Caki2 (cell line): ENCODE measurements at places on chromosomes 11 and 22. TPM values are rescaled to one million over a fixed set of nuclear protein-coding genes. Genes with fewer than 3 reads are reported as not detected.
A peak's percentile ranks its signal among the peaks of the same experiment; 100 is the strongest.

Gene DCDC1
- not detected in 2 replicates for total RNA-seq

Gene PARVA
- total RNA-seq = 12.8 and 14.8 TPM in 2 replicates

Gene NPAT
- total RNA-seq = 3.0 and 4.5 TPM in 2 replicates

Gene CHRM1
- not detected in 2 replicates for total RNA-seq

Gene ANKK1
- total RNA-seq = not detected in 2 replicates

Gene PHOX2A
- not detected in 2 replicates for total RNA-seq

Gene ABCC8
- not detected in 2 replicates for total RNA-seq

Gene MFNG
- total RNA-seq = 0.46 and 0.54 TPM in 2 replicates

Gene PRG2
- not detected in 2 replicates for total RNA-seq

Gene FOLR1
- total RNA-seq = 7.3 and 8.4 TPM in 2 replicates

Gene DUSP8
- 0.07 and 1.2 TPM in 2 replicates for total RNA-seq

Gene POTEH
- not detected in 2 replicates for total RNA-seq

Gene RFPL1
- not detected in 2 replicates for total RNA-seq

Gene KRTAP5-9
- not detected in 2 replicates for total RNA-seq

Gene ST14
- 0.37 TPM in 1 of 2 replicates, not detected in the other for total RNA-seq

Gene SREBF2
- total RNA-seq = 21.0 and 21.5 TPM in 2 replicates

Gene MS4A8
- not detected in 2 replicates for total RNA-seq

Gene ART5
- 3.5 and 4.9 TPM in 2 replicates for total RNA-seq

Gene TMEM126B
- total RNA-seq = 48.0 and 49.5 TPM in 2 replicates

Gene C11orf87
- total RNA-seq = not detected in 2 replicates

Gene PAMR1
- total RNA-seq = not detected in 2 replicates

DNA sequence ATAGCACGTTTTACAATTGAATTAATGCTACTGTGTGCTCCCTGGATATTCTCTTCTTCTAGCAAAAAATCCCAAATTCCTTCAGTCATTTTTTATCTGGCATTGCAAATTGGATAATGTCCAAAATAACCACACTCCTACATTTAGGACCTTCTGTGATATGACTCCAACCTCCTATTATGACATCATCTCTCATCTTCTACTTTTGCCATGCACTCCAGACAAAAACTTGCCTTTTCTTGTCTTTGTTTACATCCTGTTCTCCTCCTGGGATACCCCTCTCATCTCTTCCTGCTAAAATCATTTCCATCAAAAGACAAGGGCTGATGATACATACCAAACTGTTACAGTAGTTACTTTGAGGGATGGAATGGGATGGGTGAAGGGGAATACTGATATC, 20.6 kb upstream of the TMEM218 start:
- no peak for DNase-seq

GRCh38 chr11:104682206-104682605, 216.1 kb downstream of the CASP12 start:
- no peak for DNase-seq

GRCh38 chr11:116823031-116823843, at the start of gene APOA4:
Gene APOA4, minus strand, starts transcription at chr11:116823304. Its CDS starts 113 bp downstream, at chr11:116823191.
- no peak for DNase-seq

- peak; percentile 100 for DNase-seq
Observed at GRCh38 chr22:35376728-35377472, 4.0 kb upstream of the HMOX1 start.

DNA sequence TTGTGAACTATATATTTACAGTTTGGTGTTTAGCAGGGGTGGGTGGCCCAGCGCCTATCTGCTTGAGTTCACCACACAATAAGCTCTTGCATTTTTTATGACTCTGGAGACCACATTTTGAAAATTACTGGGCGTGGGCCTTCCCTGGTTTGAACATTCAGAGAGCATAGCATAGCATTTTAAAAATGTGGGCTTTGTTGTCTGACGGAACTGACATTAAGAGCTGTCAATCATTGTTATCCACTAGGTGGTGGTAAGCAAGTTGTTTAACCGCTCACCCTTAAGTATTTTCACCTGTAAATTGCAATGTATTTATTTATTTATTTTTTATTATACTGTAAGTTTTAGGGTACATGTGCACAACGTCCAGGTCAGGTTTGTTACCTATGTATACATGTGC, 1.0 kb downstream of the NLRP14 start:
- no peak for DNase-seq

DNA sequence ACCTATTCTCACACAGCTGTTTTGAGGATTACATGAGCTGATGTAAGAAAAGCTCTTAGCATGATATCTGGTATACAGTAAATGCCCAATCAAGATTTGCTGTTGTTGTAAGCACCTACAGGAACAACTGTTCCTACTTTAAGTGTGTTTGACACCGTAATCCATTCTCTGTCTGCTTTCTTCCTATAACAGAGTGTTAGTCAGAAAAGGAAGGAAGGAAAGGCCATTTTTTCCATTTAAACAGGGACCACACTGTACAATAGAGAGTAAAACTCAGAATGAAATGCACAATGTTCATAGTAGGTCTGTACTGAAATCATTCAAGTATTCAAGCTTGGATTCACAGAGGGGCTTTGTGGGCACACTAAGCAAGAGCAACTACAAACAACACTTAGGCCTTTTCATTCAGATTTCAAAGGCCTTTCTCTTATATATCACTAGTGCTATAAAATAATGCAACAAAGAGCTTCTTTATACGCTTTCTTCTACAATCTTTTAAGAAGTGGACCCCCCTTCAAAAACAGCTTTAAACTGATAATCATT, 21.5 kb downstream of the MTCH2 start:
- DNase-seq = no peak

- DNase-seq = no peak
Observed at GRCh38 chr11:12455938-12456337, 78.6 kb downstream of the PARVA start.

DNA sequence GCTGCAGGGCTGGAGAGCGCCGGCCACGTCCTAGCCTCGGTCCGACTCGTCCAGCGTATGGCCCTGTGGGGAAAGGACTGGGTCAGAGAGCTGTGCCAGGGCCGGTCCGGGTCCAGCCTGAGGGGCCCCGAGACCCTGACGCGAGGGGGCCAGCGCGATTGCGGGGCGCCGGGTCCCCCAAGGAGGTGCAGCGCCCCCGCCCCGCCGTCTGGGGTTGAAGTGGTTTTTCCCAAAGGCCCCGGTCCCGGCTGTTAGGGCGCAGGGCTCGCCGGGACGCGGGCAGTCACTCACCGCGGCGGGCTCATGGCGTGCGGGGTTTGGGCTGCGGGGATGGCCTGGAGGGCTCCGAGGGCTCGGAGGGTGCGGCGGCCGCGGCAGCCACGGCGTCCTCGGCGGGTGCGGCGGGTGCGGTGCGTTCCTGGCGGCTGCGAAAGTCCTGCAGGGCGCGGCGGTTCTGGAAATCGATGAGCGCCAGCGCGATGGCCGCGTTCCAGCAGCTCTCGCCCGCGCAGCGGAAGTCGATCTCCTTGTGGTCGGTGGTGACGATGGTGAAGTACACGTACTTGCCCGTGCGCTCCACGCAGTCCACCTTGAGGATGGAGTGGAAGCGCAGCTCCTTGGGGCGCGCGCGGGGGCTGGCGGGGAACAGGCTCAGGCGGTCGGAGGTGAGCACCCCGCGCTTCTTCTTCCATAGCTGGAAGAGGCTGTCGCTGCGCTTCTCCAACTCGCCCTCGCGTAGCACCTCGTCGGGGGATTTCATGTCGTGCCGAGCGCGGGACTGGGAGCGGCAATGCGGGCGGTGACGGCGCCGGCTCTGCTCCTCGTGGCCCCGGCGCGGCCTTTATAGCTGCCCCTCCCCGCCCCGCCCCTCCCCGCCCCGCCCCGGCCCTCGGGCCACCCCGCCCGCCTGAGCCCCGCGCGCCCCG, at the start of gene PHLDA2:
Gene PHLDA2 (minus strand): TSS at position 816 of the 926 bp plus-strand sequence. CDS start 56 bp downstream, at position 760.
- DNase-seq = peak; percentile 63

GRCh38 chr11:65593518-65594414, 1.8 kb downstream of the KCNK7 start:
- DNase-seq = no peak

GRCh38 chr11:40302669-40303068, 1156.8 kb downstream of the LRRC4C start:
- DNase-seq = no peak

- DNase-seq = no peak
Observed at GRCh38 chr11:111095327-111095726, 150.2 kb upstream of the POU2AF2 start.

DNA sequence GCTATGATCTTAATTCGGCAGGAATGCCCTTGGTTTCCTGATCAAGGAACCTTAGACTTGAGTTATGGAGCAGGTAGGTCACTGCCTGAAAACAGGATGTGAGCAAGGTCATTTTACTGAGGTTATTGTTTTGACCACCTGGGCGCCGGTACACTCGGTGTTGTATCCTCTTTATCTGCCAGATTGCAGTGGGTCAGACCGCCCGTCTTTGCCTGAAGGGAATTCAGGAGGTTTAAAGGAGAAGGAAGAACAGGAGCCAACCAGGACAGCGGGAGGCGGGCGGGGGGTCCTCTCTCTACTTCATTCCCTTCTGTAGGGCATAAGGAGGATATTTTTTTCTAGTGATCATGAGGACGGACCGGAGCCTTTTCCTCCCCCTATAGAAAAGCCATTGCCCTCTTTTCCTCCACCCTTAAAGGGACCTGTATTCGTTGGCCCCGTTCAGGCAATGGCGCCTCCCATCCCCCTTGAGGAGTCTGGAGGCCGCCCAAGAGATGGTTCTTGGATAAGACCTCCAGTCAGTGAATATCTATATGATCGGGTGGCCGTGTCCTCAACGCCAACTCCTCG, 649 bp downstream of the MS4A15 start:
- DNase-seq = no peak

DNA sequence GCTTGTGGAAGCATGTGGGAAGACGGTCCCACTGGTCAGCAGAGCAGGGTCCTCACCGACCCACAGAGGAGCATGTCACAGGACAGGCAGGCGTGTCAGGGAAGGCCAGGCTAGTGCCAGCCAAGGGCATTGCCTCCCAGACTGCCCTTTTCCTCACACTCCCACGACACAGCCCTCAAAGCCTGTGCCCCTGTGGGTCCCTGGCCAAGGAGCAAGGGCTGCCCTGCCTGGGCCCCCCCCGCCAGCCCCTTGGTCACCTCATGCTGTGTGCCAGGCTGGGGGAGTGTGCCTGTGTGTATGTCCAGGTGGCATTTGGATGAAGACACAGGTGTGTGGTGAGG, 74.7 kb downstream of the MED15 start:
- no peak for DNase-seq

- DNase-seq = no peak
Observed at GRCh38 chr11:4527926-4528325, 17.1 kb upstream of the OR52M1 start.

GRCh38 chr11:72189455-72190250, 2.3 kb upstream of the FOLR1 start:
- peak; percentile 12 for DNase-seq

- DNase-seq = no peak
Observed at GRCh38 chr11:82671451-82671850, 62.2 kb downstream of the FAM181B start.

- no peak for DNase-seq
Observed at GRCh38 chr11:22465620-22466019, 127.4 kb downstream of the SLC17A6 start.

- DNase-seq = no peak
Observed at GRCh38 chr22:29692327-29692640, 27.5 kb upstream of the CABP7 start.

DNA sequence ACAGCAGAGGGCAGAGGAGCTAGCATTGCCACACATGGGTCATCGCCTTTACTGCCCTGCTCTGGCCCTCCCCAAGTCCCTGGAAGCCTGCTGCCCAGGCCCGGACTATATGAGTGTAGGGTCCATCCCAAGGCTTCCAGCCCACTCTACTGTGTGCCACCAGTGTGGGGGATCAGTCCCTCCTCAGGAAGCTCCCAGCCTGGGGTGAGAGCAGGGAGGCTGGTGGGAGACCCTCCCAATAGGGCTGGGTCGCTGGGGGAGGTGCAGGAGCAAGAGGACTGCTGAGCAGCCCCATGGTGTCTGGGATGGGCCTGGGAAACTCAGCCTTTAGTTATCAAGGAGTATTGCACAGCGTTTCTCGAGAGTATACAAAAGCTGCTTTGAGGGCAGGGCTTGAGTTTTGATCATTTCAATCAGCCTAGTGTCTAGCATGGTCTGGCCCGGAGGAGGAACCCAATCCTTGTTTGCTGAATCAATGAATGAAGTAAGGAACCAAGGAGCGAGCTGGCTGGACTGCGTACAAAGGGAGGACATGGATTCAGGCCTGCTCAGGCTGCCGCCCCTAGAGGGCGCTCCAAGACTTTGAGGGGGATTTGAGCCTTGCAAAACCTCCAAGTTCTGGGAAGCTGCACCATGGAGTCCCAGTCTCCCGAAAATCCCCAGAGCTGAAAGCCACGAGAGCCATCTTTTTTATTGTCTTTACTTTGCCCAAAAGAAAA, 89.0 kb upstream of the PARVA start:
- DNase-seq = peak; percentile 84

- DNase-seq = no peak
Observed at GRCh38 chr11:23490557-23491235, 630.4 kb upstream of the CCDC179 start.

GRCh38 chr22:21018314-21018713, 3.3 kb downstream of the P2RX6 start:
- DNase-seq = no peak

- DNase-seq = peak; percentile 71
Observed at GRCh38 chr22:36470162-36470993, 11.1 kb downstream of the TXN2 start.

DNA sequence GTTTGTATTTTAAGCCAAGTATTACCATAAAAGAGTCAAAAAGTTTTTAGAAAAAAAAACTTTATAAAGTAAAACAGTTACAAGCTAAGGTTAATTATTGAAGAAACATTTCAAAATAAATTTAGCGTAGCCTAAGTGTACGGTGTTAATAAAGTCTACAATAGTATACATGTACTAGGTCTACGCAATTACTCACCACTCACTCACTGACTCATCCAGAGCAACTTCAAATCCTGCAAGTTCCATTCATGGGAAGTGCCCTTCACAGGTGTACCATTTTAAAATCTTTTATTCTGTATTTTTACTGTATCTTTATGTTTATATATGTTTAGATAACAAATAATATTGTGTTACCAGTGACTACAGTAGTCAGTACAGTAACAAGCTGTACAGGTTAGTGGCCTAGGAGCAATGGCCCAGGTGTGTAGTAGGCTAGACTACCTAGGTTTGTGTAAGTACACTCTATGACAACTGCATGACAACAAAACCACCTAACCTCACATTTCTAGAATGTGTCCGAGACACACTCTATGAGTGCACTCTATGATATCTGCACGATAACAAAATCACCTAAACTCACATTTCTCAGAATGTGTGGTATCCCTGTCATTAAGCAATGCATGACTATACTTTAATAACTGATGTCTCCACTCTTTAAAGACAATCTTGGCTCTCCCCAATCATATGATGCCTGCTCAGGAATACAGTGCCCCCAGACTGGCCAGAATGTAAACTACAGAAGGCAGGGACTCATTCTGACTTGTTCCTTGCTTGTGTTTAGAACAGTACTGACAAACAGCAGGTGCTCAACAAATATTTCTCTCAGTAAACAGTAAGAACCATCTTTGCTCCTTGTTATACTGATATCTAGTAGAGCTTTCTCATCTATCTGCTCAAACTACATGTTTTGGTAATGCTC, 21.2 kb downstream of the KMT5B start:
- DNase-seq = peak; percentile 41

- no peak for DNase-seq
Observed at GRCh38 chr11:88536616-88537265, 199.2 kb upstream of the CTSC start.
